ENCODE measurements at places on chromosomes 1 and 21.

DNA sequence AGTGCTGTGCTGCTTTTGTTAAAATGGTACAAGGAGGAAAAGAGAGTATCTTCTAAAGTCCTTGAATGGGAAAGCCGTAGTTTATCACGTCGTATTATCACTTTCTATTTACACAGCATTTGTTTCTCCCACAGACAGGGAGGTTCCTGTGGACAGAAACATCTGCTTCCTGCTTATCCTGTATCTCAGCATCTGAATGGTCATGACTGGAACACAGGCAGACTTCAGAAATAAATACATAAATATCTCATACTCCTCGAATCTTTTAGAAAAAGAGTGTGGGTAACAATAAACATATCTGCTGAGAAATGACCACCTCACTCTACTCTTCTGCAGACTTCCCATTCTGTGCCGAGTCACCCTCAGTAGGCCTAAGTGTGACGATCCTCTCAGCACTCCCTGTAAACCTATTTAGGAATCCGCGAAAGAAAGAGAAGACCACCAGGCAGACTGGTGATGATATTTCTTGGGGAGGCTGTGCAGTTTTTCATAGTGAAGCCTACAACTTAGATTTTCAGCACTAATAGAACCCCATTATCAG lies 393.5 kb downstream of the SMYD3 start:
- DNase-seq = no peak

DNA sequence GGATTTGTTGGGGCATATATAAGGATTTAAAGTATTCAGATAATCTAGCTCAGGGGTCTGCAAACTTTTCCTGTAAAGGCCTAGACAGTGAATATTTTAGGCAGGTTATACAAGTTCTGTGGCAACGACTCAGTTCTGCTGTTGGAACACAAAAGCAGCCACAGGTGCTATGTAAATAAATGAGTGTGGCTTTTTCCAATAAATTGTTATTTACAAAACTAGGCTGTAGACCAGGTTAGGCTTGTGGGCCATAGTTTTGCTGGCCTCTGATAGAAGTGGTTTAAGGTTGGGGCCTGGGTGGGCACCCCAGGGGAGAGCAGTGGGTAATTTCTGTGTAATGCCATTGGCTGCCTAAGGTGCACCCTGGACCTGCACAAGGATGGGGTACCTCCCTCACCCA lies 16.9 kb upstream of the IGFN1 start:
- DNase-seq = no peak

DNA sequence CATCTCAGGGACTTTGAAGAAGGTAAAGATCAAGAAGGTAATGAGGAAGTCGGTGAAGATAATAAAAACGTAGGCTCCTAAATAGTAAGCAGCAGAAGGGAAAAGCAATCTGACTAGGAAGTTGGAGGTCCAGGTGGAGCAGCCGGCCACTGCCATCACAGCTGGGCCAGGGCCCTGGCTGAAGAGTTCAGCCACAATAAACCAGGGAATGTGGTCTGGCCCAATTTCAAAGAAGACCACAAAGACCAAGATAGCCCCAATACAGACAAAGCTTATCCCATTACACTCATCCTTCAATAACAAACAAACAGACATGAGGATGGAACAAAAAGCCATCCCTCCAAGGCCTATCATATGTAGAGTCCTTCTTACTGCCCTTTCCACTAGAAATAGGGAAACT lies 18.4 kb upstream of the JAK1 start:
- no peak for DNase-seq

DNA sequence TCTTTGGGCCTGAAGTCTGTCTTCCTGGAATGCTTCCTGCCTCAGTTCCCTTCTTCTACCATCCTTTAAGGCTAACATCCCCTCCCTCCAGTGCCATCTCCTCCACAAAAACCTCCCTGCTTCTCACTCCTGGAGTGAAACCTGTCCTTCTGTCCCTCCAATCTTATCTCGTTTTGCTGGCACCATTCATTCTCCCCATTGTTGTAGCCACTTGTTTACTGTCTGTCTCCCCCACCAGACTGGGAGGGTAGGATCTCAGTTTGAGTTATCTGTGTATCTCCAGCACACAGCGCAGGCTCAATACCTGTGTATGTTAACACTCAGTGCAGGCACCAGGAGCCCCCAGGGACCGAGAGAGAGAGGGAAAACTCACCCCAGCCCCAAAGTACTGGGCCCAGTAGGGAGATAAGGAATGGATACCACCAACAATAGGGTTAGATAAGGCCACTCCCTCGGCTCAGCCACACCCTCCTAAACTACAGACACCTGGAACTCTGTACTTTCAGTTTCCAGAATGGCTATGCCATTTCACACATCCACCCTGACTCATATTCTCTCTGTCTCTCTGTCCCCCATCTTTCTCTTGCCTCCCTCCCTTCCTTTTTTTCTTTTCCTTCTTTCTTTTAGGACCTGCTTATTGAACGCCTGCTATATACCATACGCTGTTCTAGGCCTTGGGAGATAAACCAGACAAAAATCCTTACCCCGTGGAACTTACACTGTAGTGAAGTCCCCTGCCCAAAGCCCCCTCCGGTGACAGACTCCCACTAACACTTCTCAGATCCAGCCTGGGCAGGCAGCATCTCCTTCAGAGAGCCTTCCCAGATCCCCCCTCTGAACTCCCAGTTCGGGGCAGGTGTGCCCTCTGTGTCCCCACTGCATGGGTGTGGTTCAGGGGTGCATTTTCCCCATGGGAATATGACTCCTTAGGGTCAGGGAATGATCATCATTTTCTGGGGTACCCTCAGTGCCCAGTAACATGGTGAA lies 3.3 kb upstream of the SSBP3 start:
- no peak for DNase-seq

DNA sequence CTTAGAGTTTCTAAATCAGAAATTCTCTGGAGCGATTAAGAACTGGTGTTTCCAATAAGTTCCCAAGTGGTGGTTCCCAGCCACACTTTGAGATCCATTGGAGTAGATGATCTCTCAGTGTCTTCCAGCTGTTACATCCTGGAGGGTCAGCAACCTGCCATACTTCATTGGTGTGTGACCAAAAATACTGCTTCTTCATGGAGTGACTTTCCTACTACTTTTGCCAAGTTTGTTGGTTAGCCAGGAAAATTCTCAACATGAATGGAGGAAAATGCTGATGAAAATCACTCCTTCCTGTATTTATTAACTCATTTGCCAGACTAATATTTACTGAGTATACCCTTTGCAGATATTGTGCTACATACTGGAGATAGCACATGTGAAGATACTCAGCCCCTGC lies 186.1 kb downstream of the FGGY start:
- no peak for DNase-seq

GRCh38 chr1:209262631-209263030 lies 320.9 kb upstream of the CAMK1G start:
- DNase-seq = no peak

DNA sequence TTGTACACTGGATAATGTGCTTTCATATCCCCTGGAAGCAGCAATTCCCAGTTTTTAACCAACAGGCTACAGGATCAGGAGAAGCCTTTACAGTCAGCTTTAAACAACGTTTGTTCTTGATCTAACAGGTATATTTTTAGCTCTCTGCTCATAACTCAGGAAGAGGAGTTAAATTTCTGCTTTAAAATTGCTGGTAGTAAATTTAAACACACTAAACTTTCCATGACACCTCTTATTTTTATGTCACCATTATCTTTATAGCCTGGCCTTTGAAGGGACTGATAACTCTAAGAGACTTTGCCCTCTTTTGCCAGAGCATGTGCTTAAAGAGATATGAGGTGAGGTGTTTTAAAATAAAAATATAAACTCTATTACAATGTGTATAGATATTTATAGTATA lies 119.6 kb upstream of the BRINP3 start:
- no peak for DNase-seq

DNA sequence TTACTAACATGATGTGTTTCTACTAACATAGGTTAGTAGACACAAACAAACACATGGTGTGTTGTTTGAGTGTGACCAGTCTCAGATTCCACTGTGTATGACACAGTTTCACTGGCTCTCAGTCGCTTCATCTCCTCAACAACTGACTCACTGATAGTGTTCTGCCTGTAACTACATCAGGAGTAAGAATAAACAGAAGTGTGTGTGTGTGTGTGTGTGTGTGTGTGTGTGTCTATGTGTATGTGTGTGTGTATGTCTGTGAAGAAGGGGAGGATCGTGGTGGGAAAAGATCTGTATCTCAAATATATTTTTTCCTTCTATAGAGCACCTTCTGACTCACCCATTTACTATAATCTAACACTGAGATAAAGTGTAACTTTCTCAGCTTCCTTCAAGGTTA lies 391.0 kb downstream of the PTPRC start:
- no peak for DNase-seq
